ENCODE measurements at places on chromosomes 6 and 20. TPM values are rescaled to one million over a fixed set of nuclear protein-coding genes. Genes with fewer than 3 reads are reported as not detected.

PTPRK gene
- 69.9 TPM for total RNA-seq

PREX1 gene
- 3.0 TPM for total RNA-seq

LGSN gene
- not detected for total RNA-seq

VWA7 gene
- total RNA-seq: 0.15 TPM

HLA-G gene
- total RNA-seq: not detected

TBC1D22B gene
- 10.9 TPM for total RNA-seq

OR2J3 gene
- total RNA-seq: not detected

VSTM2L gene
- total RNA-seq: 24.5 TPM

UBD gene
- total RNA-seq: not detected

ZC3H12D gene
- 0.25 TPM for total RNA-seq

SLC12A5 gene
- 1.9 TPM for total RNA-seq

ATP6V1G2 gene
- 4.1 TPM for total RNA-seq

C6orf141 gene
- not detected for total RNA-seq

C6orf58 gene
- not detected for total RNA-seq

ZSCAN31 gene
- total RNA-seq: 2.6 TPM

GRCh38 chr6:39339096-39339867 lies 16.8 kb upstream of the KCNK16 start:
- no peak for DNase-seq

- no peak for DNase-seq
These were observed 22.4 kb downstream of the CALHM6 start for GRCh38 chr6:116483616-116484015.

GRCh38 chr20:25222461-25223178 lies 25.3 kb upstream of the PYGB start:
- peak; percentile 77 for DNase-seq

GRCh38 chr6:4587171-4587570 lies 189.0 kb upstream of the CDYL start:
- DNase-seq: no peak

- DNase-seq: peak; percentile 84
These were observed 27.3 kb downstream of the PYGB start for GRCh38 chr20:25274891-25275812.

DNA sequence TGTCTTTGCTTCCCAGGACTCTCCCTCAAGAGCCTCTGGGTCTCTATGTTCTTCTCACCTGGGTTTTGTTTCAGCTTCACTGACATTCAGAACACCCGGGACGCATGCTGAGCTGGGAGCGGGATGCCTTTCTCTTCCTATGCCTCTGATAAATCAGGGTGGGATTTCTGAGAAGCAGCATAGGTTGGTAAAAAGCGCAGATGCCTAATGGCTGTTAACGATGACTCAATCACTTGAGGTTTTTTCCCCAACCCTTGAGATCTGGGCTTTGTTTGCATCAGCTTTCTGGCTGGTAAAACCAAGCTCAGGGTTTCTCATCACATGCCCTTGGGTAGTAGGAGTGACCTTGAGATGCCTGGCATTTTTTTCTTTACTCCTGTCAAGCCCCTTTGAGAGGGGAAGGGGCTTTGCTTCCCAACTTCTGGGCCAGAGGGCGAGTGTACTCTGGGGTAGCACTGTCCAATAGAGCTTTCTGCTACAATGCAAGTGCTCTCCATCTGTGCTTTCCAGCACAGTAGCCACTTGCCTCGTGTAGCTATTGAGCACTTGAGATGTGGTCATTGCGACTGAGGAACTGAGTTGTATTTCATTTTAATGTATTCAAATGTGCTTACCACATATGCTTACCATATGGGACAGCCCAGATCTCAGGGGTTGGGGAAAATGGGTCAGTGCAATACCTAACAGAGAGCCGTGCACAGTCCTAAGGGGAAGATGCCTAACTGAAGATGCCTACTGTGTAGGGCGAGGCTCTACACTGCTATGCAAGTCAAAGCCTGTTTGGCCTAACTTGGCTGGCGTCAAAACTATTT lies 69.1 kb downstream of the PPP1R14C start:
- no peak for DNase-seq

DNA sequence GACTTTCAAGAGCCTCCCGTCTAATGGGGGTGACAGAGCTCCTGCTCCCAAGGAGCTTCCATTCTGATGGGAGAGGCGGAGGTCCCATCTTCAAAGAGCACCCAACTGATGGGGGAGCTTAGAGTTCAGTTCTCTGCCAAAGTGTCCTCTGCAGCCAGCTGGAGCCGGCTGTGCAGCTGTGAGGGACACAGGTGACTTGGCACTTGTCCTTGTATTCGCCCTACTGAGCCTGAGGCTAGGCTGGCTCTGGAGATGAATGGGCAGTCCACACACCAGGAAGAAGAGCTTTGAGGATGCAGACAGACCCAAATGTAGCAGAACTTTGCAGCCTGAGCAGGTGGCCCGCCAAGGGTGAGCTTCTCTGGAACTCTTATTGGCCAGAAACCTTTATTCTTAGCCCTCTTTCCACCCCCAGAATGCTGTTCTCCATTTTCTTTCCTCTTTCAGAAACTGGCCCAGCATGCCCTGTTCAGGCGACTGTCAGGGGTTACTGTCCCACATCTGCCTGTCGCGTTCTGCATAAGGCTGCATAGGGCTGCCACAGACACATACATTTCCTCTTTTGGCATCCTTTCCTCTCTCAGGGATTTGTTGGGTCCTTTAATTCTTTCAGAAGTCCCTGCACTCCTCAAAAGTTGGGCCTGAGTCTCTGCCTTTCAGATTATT lies 108.7 kb upstream of the LRFN2 start:
- no peak for DNase-seq

GRCh38 chr6:56245903-56246351 lies 1.5 kb downstream of the COL21A1 start:
- DNase-seq: no peak

DNA sequence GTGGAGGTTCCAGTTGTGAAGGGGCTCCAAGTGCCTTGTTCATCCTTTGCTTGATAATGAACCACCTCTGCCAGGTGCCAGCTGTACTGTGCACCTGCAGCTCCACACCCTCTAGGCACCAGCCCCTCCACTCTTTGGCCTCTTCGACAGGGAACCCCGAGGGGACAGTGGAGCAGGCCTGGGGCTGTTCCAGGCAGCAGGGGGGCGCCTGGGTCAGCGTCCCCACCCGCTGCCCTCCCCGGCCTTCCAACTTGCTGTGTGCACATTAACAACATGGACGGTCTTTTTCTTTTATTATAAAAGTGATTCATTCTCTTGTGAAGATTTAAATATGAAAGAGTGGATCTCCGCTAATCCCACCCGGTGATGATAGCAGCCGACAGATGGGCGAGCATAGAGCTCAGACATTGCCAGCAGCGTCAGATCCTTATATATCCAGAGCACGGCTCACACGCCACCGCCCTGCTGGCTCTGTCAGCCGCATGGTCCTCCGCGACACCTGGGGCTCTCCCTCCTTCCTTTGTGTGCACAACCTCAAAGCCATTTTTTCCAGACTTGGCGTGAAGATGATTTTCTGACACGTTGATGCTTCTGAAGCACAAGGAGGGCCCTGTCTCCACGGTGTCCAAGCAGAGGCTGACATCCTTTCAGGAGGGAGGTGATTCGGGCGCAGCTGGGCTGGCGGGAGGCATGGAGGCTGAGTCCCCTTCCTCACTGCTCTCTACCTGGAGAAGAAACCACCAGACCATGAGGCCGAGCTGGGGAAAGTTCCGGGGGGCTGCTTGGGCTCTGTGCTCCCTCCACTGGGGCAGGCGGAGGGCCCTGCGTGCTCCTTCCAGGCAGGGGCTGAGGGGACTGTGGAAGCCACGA lies 22.2 kb upstream of the MRGBP start:
- DNase-seq: no peak

- no peak for DNase-seq
These were observed 205.6 kb upstream of the RIN2 start for GRCh38 chr20:19552221-19553180.

- DNase-seq: no peak
These were observed 13.8 kb upstream of the GTF3C6 start for GRCh38 chr6:110944681-110945151.

DNA sequence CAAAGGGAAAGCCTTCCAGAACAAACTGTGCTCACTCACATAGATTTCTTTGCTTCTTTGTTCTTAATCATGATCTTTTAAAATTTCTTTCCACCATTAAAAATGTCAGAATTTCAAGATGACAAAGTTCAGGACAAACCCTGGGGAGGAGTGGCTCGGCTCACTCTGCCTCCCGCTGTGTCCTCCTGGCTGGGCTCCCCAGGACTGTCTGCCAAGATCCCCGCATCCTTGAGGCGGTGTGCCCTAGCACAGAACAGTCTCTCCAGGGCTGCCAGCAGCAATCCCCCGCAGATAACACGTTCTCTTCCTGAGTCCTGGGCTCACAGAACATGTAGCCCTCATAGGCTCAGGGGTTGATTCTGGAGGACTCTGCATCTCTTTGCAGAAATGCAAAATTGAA lies 98.4 kb upstream of the KCNG1 start:
- DNase-seq: no peak

GRCh38 chr20:64102647-64103354 lies 4.6 kb downstream of the NPBWR2 start:
- DNase-seq: peak; percentile 86

GRCh38 chr20:36886859-36887751 lies 11.2 kb downstream of the TLDC2 start:
- peak; percentile 94 for DNase-seq

DNA sequence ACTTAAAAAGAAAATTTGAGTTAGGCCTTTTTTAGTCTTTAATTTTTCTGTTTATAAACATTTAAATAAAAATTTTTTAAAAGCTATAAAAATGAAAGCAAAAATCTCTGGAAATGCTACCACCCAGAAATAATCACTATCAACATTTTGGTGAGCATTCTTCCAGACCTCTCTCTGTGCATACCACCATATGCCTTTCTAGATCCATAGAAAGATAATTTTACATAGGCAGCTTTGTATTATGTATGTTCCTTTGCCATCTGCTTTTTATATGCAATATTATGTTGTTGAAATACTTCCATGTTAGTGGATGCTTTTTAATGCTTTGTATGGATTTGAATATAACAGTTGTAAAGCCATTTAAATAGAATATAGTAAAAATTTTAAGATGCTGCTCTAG lies 496.7 kb upstream of the HTR1E start:
- no peak for DNase-seq

DNA sequence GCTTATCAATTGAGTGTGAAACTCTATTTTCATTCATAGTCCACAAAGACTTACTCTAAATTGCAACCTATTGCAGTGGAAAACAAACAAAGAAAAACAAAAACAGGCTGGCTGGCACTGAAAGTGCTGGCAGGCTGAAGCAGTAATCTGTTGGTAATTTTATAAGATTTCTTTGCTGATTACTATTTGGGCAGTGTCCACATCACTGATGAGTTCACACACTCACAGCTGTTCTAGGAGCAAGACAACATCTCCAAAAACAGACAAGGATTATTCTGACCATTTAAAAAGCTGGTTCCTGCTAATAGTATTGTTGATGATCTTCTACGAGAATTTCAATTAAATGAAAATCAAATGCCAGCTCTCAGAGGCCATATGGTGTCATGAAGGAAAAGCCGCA lies 26.9 kb downstream of the MARCKS start:
- no peak for DNase-seq

- no peak for DNase-seq
These were observed 152.2 kb downstream of the OPN5 start for GRCh38 chr6:47934023-47934422.

DNA sequence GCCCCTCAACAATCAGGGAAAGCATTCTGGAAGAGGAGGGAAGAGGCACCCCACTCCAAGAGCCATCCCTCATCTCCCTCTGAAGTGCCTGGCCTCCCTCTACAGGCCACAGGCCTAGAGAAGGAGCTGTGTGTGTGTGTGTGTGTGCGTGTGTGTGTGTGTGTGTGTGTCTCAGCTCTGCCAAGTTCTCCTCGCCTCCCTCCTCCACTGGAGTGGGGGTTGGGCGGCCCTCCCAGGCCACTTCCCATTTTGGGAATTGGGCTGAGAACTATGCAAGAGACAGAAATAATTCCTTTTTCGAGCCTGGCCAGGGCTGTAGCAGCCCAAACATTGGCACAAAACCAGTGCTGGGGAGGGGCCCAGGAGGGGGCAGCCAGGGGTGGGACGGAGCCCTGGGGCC lies 35.7 kb downstream of the KCNB1 start:
- DNase-seq: no peak

DNA sequence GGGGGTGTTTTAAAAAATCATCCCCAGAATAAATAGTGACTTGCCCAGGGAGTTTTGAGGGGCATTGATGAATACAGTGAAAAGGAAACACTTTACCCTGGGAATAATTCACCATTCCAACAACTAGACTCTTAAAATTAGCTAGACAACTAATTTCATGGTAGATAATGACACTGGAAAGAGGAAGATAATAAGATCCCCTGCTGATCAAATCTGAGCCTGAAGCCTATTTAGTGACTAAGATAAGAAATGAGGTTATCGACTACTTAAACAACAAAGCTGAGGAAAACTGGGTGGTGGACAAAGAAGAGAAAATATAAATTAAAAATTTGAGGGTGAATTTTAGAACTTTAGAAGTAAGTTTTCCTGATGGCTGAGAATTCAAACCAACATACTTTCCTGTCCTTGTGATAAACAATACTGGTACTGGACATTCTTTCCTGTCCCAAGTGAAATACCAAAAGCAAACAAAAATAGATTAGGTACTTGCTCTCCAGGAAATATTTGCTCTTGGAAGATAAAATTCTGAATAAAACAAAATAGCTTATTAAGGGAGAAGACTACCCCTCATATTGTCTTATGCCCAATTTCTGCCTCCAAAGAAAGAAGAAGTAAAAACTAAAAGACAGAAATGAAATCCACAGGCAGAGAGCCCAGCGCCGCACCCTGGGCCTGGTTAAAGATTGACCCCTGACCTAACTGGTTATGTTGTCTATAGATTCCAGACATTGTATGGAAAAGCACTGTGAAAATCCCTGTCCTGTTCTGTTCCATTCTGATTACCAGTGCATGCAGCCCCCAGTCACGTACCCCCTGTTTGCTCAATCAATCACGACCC lies 64.0 kb upstream of the ADGRF4 start:
- DNase-seq: no peak

- no peak for DNase-seq
These were observed 285.2 kb downstream of the FOXC1 start for GRCh38 chr6:1894954-1895353.

- no peak for DNase-seq
These were observed 27.0 kb downstream of the NUP153 start for GRCh38 chr6:17679726-17680125.

GRCh38 chr6:111478749-111479148 lies 4.3 kb downstream of the REV3L start:
- DNase-seq: no peak

- peak; percentile 87 for DNase-seq
These were observed 79.9 kb upstream of the BHLHE23 start for GRCh38 chr20:63086421-63087235.
